ENCODE measurements at places on chromosomes 7 and 10.

- DNase-seq: no peak
Measured at GRCh38 chr7:159197066-159197975, 52.7 kb upstream of the VIPR2 start.

- DNase-seq: no peak
Measured at GRCh38 chr10:91420868-91421267, 10.7 kb downstream of the HECTD2 start.

DNA sequence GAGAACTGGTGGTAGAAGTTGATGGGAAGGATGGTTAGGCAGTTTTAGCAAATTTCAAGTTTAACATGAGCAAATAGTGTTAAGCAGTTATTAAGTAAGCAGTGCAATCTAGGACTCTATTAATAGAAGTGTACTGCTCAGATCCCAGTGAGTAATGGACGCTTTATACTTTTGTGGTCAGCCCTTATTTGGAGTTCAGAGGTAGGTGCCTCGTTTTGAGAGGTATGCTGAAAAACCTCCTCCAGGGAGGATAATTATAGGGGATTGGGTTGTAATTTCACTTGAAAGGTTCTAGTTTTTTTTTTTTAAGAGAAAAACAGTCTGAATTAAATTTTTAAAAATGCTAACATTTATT is 33.5 kb upstream of the CCDC7 start:
- DNase-seq: no peak

DNA sequence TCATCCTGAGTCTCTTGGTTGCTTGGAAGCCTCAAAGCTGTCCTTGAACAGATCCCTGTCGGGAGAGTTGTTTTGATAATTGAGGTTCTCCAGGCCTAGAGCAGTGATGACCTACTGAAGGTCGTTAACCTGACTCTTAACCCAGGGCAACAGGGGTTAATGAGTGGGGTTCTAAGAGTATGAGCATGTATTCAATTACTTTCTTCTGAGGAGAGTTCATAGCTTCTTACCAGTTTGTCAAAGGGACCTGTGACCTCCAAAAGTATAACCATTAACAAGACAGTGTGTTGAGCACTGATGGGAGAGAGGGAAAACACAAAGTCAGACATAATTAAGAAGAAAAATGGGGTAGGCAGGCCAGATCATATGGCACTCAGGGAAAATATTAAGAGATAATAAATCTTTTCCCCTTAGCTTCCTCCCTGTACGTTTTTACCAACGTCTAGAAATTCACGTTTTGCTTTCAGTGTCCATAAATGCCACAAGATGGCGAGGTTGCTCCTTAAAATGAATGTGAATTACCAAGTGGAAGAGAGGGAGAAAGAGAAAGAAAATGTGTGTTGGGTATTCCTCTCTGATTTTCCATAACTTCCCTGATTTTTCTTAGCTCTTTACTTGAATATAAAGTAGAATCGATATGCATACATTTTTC is 97.6 kb downstream of the SUGCT start:
- DNase-seq: peak; percentile 23

DNA sequence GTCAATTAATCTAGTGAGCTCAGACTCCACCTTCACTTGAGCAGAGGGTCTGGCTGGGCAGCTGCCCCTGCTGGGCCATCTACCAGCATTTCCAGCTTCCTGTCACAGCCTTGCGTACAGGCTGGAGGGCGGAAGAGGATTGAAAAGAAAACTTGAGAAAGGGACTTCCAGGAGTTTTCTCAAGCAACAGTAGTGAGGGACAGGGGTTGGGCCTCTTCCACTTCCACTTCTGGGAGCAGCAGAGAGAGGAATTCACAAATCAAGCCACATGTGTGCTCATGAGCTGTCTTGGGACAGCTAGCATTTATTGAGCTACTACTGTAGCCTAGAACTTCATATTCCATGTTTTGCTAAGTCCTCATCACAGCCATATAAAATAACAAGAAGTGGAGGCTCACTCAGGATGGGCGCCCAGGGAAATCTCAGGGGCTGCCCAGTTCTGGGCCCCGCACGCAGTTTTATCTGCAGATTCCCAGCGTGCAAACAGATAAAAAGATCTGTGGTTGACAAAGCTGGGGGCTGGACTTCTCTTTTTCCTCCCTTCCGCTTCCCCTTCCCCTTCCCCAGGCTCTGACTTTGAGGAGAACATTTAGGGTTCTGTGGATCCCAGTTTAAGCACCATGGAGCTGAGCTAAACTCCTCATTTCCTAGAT is 135.8 kb downstream of the RGS10 start:
- DNase-seq: no peak

- no peak for DNase-seq
Measured at GRCh38 chr7:14769261-14769660, 133.3 kb downstream of the DGKB start.

- no peak for DNase-seq
Measured at GRCh38 chr7:92809397-92809759, 27.0 kb downstream of the CDK6 start.

DNA sequence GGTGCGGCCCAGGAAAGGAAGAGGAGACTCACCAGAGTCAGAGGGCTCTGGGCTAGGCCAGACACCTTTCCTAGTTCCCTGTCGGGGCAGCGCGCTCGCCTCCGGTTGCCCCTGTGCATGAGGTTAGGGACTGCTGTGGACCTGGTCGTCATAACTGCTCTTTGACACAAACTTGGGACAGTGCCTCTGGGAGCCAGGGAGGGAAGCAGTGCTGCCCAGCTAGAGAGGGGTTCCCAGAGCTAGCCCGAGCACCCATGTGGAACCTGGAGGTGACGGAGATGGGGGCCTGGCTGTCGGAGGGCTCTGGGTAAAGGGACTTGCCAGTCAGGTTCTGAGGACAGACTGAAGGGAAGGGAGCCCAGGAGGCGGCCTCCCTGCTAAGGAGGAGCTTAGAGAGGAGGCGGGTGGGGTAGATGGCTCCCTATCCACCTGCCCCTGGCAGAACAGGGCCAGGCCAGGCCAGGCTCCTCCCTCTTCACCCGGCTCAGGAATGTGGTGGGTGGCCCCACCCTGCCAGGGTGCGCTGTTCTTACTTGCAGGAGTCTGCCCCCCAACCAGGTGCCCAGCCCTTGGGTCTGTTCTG is 29.7 kb downstream of the AGAP3 start:
- no peak for DNase-seq

DNA sequence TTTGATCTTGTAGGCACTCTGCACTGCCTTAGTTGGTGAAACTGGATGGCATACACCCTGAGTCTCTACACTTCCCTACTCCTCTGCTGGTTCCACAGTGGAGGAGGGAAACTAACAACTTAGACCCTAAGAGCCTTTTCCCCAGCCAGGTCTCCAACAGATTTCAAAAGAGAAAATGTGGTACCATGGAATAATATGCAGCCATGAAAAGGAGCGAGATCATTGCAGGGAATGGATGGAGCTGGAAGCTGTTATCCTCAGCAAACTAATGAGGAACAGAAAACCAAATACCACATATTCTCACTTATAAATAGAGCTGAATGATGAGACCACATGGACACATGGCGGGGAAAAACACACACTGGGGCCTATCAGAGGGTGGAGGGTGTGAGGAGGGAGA is 36.3 kb upstream of the CCDC3 start:
- no peak for DNase-seq

- DNase-seq: no peak
Measured at GRCh38 chr7:92586403-92586802, 3.8 kb downstream of the FAM133B start.

- DNase-seq: no peak
Measured at GRCh38 chr7:87505122-87505521, 29.6 kb upstream of the ABCB4 start.

Data from NCI-H1092 treated with DMSO at 0.1 percent for 48 hours (cell line).